ENCODE measurements at places on chromosomes 12 and 14.

GRCh38 chr12:53207042-53207441 lies at the start of gene ITGB7:
Gene ITGB7, minus strand, starts transcription at chr12:53207251. Its CDS starts 6,808 bp downstream, at chr12:53200443.
- DNase-seq = peak; percentile 51

DNA sequence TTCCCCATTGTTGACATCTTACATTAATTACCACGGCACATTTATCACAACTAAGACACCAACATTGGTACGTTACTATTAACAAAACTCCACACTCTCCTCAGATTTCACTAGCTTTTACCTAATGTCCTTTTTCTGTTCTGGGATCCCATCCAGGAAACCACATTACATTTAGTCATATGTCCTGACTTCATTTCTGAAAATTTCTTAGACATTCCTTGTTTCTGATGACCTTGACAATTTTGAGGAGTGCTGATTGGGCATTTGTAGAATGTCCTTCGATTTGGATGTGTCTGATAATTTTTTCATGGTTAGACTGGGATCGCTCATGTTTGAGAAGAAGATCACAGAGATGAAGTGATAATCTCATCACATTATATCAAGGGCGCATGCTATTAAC lies 34.6 kb upstream of the ACSM4 start:
- DNase-seq = no peak

DNA sequence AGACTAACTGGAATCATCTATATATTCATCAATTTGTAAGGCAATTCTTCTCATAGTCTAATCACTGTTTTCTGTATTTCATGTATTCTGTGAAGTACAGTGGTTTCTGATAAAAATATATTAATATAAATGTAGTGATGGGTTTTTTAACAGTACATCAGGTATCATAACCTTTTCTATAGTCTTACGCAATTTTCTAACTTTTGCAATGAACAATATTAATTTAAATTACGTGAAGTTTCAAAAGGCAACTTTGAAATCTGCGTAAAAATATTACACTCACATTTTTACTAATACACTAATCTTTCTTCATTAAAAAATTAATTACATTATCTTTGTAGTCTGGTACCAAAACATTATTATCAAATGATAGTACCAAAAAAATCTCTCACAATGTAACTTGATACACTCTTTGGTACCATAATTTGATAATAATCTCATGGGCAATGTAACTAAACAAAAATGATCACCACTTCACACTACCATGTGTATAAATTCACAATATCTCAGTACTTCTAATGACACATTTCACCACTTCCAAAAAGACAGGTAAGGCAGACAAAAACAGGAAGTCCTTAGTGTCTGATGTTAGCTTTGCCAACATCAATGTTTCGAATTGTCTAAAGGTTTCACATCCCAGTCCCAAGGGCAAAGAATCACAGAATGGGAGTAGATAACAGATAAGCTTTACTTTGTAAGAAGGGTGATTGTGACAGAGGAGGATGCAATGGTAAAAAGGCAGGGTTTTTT lies 8.7 kb downstream of the DNAI7 start:
- no peak for DNase-seq

GRCh38 chr12:14577344-14577743 lies 9.7 kb upstream of the PLBD1 start:
- DNase-seq = no peak

DNA sequence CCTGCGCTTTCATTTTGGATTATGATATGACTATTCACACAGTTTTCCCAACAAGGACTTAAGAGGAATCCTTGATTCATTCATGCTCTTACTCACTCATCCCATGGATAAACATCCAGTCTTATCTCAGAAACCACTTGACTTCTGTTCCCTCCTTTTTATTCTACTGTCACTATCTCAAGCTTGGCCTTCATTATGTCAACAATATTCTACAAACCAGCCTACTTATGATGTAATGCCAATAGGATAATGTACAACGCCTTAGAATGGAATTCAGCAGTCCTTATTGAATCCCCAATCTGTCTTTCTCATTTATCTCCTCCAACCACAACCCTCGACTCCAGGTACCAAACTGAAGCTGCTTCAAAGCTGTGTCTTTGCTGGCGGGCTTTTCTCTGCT lies 448.5 kb downstream of the PDZRN4 start:
- DNase-seq = no peak

GRCh38 chr14:90274808-90275457 lies 18.6 kb downstream of the PSMC1 start:
- DNase-seq = peak; percentile 30

GRCh38 chr14:22939684-22940083 lies 10.5 kb upstream of the PRMT5 start:
- no peak for DNase-seq

DNA sequence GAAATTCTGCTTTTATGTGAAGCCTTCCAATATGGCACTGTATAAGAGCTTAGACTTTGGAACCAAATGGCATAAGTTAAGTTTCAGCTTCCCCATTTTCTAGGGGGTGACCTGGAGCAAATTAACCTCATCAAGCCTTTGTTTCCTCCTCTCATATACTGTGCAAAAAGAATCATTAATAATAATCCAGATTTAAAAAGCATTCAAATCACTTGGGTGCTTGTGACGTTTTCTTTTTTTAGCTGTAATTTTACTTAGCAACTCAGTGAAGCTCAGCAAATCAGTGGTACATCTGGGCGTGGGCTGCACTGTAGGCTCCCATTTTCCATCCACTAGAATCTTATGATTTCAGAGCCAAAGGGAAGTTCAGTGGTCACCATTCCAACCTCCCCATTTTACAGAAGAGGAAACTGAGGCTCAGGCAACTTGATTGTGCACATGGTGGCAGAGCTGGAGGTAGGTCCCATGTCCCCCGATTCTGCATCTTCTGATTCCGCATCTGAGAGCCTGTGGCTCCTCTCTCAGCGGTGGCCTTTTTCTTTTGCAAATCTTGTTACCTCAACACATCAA lies 131.2 kb downstream of the SNAPC1 start:
- no peak for DNase-seq

DNA sequence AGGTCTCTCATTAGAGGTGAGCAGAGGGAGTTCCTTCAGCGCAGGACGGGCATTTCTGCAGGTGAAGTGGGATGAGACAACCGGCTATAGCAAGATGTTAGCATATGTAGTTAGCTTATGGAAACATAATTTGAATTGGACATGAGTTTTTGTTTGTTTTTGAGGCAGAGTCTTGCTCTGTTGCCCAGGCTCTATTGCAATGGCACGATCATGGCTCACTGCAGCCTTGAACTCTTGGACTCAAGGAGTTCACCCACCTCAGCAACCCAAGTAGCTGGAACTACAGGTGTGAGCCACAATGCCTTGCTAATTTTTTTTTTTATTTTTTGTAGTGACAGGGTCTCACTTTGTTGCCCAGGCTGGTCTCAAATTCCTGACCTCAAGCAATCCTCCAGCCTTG lies 69.2 kb downstream of the RCOR1 start:
- DNase-seq = no peak

DNA sequence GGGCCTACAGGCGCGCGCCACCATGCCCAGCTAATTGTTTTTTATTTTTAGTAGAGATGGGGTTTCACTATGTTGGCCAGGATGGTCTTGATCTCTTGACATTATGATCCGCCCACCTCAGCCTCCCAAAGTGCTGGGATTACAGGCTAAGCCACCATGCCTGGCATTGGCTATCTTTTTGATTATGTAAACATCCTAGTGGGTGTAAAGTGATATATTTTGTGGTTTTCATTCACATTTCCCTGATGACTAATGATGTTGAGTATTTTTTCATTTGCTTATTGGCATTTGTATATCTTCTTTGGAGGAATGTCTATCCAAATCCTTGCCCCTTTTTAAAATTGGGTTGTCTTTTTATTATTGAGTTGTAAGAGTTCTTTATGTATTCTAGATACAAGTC lies 16.3 kb downstream of the CREBL2 start:
- DNase-seq = no peak

DNA sequence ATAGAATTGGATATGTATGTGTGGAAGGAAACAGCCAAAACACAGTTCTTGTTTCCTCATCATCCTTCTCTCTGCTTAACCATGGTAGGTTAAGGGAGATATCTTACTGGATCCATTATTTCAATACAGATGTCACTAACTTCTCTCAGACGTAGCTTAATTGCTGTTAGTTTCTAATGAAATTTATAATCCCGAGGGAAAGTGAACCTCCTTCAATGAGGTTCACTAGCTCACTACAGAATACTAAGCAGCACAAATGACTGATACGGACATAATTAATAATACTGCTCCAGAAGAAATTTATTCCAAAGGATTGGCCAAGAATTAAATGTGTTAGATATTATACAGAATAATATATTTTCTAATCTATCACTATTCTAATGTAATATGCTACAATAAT lies 28.6 kb upstream of the PTPRO start:
- no peak for DNase-seq

GRCh38 chr12:56257491-56258067 lies 605 bp downstream of the ANKRD52 start:
- DNase-seq = no peak

- no peak for DNase-seq
Measured at GRCh38 chr14:74567646-74568379, 44.2 kb downstream of the LTBP2 start.

DNA sequence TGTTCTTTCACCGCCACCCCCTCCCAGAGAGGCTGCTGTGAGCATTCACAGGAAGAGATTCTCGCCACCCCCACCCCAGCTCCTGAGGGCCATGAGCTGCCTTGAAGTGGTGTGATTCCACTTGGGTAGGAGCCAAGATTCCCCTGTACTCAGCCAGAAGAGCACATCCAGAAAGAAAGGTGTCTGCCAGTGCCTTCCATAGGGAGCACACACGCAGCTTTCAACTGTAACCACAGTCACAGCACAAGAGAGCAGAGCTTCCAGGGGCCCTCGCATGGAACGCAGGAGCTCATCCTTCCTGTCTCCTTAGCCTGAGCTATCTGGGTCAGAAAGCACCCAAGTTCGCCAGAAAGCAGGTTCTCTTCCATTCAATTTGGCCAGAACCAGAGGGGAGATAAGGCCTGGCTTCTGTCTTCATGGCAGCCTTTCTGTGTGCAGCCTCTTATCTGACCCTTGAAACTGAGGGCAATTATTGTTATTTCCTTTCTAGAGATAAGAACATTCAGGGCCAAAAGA lies 66.6 kb upstream of the SCN8A start:
- no peak for DNase-seq

DNA sequence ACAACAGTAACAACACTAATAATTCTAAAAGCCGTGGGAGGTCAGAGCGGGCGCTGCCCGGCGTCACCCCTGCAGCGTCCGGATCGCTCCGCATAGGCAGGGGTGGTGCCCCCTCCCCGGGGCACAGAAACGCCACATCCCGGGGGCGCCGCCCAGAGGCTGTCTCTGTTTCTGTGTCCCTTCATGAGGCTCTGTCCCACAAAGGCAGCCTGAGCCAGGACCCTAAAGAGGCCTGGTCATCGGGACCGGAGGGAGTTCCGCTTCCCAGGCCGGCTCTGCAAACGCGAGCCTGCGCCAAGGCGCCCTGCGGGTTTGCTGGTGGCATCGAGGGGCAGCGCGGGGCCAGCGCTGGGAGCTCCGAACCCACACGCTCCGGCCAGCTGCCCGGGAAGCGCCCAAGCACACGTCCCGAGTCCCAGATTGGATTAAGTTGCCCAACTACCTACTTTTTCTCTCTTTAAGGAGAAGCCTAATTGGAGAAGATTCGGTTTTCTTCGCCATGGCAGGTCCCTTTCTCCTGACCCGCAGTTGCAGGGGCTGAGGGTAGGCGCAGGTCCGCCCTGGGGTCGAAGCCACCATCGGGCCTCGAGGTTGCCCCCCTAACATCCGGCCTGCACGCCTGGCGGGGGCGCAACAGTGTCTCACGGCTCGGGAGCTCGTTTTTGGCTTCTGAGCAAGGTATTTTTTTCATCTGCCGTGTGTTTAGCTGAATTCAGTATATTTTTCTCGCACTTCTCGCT lies 421.7 kb downstream of the VRK1 start:
- DNase-seq = no peak

GRCh38 chr12:60172266-60173211 lies 576.7 kb downstream of the SLC16A7 start:
- no peak for DNase-seq

DNA sequence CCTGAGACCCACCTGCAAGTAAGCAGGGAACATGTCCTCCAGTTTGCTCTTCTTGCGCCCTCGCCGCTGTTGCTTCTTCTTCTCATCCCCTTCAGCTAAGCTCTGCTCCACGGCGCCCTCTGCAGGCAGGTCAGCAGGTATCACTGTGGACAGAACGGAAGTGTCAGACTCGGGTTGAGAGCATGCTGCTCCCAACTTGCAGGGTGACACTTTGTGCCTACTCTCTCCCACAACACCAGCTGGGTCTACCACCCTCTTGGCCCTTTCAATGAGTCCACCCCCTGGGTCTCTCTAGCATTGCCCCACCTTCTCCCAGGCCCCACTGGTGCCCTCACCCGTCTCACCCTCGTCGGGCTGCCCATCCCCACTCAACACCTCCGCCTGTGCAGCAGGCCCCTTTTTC lies 16.7 kb downstream of the KMT2D start:
- peak; percentile 81 for DNase-seq

- DNase-seq = no peak
Measured at GRCh38 chr12:131577766-131578165, 133.1 kb upstream of the SFSWAP start.

DNA sequence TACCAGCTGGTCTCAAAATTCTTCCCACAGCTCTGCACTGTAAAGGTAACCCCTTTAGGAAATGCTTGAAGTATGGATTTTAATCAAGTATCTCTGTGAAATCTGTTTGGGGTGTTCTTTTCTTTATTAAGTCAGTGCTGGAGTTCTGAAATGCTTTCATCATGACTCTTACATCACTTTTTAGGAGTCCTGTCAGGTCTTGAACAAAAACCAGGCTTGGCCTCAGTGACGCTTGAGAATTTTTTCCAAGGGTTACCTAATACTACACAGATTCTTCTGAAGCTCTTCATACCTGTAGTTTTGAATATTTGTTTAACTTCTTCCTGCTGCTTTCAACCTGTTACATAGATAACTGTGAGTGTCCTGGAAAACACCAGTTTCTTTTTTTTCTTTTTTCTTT lies 47.0 kb upstream of the KCNH3 start:
- no peak for DNase-seq

DNA sequence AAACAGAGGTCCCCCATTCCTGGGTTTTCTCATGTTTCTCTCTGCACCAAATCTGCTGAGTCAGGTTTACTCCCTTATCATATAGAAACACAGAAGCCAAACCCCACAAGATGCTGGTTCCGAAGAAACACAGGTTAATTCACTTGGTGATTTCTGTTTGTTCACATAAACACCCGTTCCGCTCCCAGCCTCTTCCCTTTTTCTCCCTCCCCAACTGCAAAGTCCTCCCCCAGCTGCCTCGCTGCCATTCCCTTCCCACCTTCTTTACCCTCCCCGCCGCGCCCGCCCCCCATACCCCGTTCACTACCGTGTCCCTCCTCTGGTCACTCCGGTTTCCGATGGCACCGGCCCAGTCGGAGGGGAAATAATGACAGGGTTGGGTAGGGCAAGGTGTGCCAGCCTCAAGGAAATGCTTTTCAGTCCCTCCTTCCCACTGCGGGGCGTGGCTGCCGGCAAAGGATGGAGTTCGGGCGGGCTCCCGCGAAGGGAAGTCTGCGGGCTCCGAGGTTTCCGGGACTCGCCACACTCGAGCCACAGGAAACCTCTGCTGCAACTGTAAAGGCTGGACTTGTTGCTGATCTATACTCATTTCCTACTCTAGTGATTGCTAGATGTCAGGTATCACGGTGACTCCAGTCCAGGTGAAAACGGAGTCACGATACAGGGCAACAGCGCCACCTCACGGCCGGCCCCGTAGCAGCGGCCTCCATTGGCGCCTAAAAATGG lies at the start of gene STYK1:
Gene STYK1, minus strand, starts transcription at position 394 of the 726 bp plus-strand sequence. CDS start 39,434 bp downstream, outside the sequence.
- DNase-seq = peak; percentile 56
